ENCODE measurements at places on chromosomes 11 and 22.
A peak's percentile ranks its signal among the peaks of the same experiment; 100 is the strongest.

GRCh38 chr11:114307524-114308203 is 11.5 kb downstream of the NNMT start:
- no peak for DNase-seq

DNA sequence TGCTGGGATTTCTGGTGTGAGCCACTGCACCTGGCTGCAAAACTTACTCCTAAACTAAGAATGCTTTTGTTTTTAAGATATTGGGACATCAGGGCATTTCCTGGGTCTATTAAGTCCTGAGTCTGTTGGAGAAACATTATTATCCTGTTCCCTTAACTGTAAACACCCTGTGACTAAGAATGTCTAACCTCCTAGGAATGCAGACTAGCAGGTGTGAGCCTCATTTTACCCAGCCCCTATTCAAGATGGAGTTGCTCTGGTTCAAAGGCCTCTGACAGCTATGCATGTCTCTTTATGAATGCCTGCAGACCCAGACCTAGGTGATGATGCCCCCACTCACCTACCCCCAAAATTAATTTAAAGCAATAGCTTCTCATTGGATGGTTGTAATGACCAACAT is 46.2 kb downstream of the DEPDC5 start:
- DNase-seq: no peak

- no peak for DNase-seq
Observed at GRCh38 chr11:15112131-15112541, 2.6 kb upstream of the INSC start.

DNA sequence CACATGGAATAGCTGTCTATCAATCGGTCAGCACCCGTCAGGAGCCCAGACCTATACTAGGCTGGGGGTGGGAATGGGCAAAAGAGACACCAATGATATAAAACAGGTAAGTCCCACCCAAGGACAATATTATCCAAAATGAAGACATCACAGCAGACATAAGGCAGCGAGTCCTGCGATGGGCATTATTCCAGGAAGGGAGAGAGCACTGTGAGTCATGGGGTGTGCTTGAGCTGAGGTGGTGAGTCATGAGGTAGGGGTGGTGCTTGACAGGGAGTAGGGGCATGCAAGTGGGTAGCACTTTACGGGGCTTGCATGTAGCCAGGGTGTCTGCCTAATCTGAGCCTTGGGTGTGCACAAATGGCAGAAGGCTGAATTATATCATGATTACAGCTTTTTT is 605.0 kb upstream of the CADM1 start:
- DNase-seq: no peak

GRCh38 chr11:132409573-132410355 is 1039.3 kb downstream of the NTM start:
- no peak for DNase-seq

GRCh38 chr11:60265373-60266214 is 14.9 kb upstream of the MS4A4A start:
- peak; percentile 7 for DNase-seq

GRCh38 chr22:50613291-50613981 is 12.8 kb downstream of the MAPK8IP2 start:
- no peak for DNase-seq

- no peak for DNase-seq
Observed at GRCh38 chr22:42632096-42632495, 8.3 kb downstream of the ATP5MGL start.

DNA sequence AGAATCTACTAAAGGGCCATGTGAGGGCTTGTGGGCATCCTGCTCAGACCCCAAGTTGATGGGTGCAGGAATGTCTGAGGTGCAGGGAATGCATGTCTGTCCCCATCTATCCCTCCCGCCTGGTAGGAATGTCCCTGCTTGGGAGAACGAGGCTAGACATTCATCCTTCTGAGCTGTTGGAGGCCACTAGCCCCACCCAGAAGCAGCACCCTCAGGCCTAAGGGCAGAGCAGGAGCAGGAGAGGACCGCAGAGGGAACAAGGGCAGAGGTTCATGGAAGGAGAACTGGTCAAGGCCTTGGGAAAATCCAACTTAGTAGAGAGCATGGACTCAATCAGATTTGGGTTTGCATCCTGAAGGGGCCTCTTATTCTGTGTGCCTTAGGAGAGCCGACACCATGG is 22.1 kb upstream of the LMO1 start:
- no peak for DNase-seq

DNA sequence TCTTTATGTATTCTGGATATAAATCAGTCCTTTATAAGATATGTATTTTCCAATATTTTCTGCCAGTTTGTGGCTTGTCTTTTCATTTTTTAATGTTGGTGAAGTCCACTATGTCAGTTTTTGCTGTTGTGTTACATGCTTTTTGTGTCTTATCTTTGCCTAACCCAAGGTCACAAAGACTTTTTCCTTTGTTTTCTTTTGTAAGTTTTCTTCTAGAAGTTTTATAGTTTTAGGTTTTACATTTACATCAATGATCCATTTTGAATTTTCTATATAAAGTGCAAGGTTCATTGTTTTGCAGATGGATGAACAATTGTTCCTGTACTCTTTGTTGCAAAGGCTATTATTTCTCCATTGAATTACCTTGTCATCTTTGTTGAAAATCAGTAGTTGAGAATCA is 69.3 kb downstream of the UVRAG start:
- no peak for DNase-seq

Data from stimulated activated CD4-positive, alpha-beta T cell treated with anti-CD3 and anti-CD28 coated beads, Interleukin-4, amount 100 ng/mL, for 48 hours (primary cell).